ENCODE measurements at places on chromosomes 2 and 18. TPM values are rescaled to one million over a fixed set of nuclear protein-coding genes. Genes with fewer than 3 reads are reported as not detected.
A peak's percentile ranks its signal among the peaks of the same experiment; 100 is the strongest.

The KCNG2 gene
- total RNA-seq = 7.2 TPM

The ABCG8 gene
- total RNA-seq = 0.24 TPM

The PTRHD1 gene
- total RNA-seq = 60.4 TPM

The FBXO41 gene
- total RNA-seq = 12.4 TPM

The POTEI gene
- total RNA-seq = 76.1 TPM

The LRRTM4 gene
- total RNA-seq = 0.08 TPM

GRCh38 chr2:197198890-197199289 lies 111.7 kb downstream of the ANKRD44 start:
- peak; percentile 60 for DNase-seq

DNA sequence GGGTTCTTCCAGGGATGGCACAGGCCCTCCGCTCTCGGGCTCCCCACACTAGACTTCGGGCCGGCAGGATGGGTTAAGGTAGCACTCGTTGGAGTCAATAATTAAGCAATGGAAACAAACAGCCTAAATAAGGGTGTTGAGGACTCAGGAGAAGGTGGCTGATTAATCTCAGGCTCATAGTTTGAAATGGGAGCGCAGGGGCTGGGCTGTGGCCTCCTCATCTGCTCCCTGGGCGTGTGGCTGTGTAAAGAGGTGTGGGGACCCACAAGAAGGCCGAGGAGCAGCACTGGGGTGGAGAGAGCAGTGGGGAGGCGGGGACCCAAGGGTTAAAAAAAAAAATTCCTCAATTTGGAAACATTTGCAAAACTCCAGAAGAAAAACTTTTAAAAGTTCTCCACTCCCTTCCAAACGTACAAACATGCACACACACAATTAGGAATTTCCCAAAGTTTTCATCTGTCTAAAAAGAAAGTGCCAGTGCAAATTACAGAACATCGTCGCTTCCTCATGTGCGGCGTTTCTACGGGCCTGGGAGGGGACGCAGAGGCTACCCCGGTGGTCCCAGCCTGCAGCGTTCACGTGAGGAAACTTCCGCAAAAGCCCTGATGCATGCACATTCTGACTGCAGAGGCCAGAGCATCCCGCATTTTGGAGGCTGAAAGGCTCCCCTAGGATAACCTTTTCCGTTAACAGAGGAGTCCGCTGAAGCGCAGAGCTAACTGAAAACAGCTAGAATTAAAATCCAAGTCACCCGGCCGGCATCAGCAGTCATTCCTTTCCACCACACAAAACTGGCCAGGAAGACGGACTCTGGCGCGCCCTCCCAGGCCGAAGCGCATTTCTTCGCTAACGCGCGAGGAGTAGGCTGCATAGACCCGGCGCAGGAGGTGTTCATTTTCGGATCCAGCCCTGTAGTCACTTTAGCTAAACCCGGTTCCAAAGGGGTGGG lies 1.0 kb upstream of the TUBB6 start:
- DNase-seq = peak; percentile 62

GRCh38 chr2:46666044-46666679 lies 186.8 kb downstream of the TMEM247 start:
- DNase-seq = peak; percentile 82

- DNase-seq = no peak
These were observed 18.8 kb downstream of the MAPK4 start for GRCh38 chr18:50578651-50579050.

DNA sequence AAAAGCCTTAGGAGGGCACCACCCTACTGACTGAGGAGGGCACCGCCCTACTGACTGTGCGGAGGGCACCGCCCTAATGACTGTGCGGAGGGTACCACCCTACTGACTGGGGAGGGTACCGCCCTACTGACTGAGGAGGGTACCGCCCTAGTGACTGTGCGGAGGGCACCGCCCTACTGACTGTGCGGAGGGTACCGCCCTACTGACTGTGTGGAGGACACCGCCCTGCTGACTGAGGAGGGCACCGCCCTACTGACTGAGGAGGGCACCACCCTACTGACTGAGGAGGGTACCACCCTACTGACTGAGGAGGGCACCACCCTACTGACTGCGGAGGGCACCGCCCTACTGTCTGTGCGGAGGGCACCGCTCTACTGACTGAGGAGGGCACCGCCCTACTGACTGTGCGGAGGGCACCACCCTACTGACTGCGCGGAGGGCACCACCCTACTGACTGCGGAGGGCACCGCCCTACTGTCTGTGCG lies 150.2 kb upstream of the NFATC1 start:
- DNase-seq = no peak
